Activated CD4-positive, alpha-beta T cell treated with anti-CD3 and anti-CD28 coated beads, Interleukin-2, amount 50 U/mL, for 24 hours (primary cell): ENCODE measurements at places on chromosomes 5 and 9.

GRCh38 chr9:109010746-109011145 lies 2.6 kb downstream of the CTNNAL1 start:
- DNase-seq = peak; percentile 62

- peak; percentile 21 for DNase-seq
Measured at GRCh38 chr9:19232823-19233194, 2.3 kb downstream of the DENND4C start.

GRCh38 chr5:176995896-176996767 lies 10.4 kb downstream of the UIMC1 start:
- no peak for DNase-seq

DNA sequence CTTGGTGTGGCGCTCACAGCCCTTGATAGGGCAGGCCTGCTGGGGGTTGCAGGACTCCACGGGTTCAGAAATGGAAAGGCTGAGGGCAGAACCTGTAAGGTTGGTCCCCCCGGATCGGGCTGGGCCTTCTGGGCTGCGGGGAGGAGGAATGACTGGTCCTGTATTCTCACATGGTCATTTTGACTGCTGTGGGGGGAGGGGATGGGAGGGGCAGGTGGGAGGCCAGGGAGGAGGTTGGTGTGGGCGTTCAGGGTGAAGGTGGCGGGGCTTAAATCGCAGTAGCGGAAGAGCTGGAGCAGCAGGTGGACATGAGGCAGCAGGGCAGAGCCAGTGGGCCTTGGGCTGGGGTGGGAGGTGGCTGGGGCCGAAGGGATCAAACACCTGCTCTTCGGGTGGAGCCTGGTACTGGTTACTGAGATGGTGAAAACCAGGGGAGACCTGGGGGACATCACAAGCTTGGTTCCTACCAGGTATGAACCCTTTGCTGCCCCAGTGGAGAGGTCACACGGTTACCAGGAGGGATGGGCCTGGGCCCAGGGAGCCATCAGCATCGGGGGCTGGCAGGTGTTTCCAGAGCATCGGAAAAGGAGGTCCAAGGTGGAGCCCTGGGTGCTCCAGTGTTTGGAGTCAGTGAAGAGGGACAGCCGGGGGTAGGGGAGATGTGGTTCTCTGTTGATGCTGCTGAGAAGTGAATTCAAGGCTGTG lies 1.8 kb downstream of the MRPS2 start:
- no peak for DNase-seq

GRCh38 chr9:79287708-79288290 lies 284.0 kb upstream of the TLE4 start:
- no peak for DNase-seq

- DNase-seq = peak; percentile 89
Measured at GRCh38 chr5:177455036-177455660, 8.5 kb downstream of the PRR7 start.

DNA sequence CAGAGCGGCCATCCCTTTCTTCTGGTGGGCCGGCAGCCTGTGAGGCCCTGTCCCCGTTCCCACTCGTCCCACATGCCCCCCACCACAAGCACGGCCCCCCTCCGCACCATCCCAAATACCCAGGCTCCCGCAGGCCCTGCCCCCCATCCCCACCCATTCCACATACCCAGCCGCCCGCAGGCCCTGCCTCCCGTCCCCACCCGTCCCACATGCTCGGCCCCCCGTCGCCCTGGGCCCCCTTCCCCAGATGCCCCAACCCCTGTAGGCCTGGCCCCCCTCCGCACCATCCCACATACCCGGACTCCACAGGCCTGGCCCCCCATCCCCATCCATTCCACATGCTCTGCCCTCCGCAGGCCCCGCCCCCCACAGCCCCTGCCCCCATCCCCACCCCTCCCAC lies 11.5 kb downstream of the SLC6A19 start:
- no peak for DNase-seq

GRCh38 chr5:173155912-173156311 lies 11.6 kb downstream of the BNIP1 start:
- no peak for DNase-seq

DNA sequence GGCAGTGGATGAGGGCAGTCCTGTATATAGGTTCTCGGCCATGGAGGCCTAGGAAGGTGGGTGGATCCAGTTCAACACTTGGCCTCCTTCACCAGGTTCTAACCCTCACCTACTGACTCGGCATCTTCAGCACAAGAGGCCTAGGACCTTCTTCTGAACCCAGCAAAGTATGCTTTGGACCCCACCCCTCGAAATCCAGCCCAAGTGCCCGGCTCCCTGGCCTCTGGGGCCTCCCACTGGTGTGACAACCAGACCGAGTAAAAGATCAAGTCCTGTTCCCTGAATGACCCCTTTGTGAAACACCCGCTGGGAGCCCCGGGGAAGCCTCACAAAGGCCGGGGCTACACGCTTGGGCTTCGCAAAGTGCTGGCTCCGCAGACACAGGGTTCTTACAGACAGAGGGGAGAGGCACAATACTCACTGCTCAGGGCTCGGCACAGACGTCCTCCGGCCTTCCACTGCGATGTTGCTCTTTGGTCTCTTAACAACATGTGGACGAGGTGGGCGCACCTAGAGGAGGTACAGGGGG lies 47.0 kb downstream of the CRB2 start:
- DNase-seq = no peak

GRCh38 chr9:76292246-76292645 lies 102.0 kb downstream of the RFK start:
- DNase-seq = no peak

DNA sequence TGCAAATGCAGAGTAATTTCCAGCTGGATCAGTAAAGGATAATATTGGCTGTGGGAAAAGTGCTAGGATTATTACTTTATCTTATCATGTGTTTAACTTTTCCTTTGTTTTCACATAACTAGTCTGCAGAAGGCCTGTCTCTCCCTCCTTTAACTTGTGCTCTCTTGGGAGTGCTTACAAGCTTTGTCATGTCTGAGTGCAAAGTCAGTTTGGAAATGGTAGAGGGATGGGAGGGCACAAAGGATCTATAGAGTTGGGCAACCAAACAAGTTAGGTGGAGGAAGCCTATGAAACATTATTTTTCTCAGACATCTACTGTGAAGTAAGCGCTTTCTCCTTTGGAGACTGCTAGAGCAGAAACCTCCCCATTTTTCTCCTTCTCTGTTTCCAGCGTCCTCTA lies 308.8 kb downstream of the ARHGAP26 start:
- DNase-seq = no peak

DNA sequence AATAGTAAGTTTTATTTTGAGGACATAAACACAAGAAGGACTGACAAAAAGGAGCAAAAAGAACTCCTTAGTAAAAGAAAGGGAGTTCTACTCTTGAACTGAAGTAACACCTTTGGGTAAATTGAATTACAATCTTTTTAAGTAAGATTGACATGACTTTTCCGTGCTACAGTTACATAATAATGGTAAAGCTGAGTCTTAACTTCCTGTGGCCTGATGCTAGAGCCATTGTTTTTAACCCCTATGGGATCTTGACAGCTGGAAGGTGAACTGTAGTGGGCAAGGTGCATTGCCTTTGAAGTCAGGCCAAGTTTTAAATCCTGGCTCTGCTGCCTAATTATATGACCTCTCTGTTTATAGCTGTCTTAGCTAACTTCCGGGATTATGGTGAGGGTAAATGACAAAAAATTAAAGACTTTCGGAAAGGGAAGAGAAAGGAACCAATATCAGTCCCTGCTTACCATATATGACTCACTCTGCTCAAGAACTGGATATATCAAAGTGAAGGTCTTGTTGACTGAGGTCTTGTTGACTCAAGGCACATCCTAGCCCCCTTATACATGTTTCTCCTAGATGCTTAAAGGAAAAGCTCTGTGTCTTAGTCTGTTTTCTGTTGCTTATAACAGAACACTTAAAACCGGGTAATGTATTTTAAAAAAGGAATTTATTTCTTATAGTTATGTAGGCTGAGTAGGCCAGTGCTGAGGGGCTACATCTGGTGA lies 6.8 kb downstream of the HSD17B4 start:
- DNase-seq = no peak

- DNase-seq = no peak
Measured at GRCh38 chr5:114435885-114436299, 74.0 kb downstream of the KCNN2 start.

DNA sequence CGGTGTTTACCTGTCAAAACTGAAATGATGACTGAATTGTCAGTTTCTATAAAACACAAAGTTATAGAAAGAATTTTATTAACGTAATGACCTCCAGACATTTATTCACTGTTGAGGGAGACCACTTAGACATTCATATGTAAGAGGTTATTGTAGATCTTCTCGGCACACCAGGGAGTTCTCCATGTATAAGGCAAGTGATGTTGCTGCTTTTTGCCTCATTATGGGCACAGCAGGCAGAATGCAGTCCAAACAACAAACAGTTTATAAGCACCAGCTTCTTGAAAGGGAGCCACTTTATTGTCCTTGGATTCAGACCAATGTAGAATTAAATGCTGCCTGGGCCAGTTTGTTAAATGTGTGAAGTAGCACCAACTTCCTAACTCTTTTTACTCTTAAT lies 66.7 kb downstream of the C7 start:
- DNase-seq = no peak

GRCh38 chr5:15513431-15513830 lies 13.5 kb downstream of the FBXL7 start:
- DNase-seq = no peak

DNA sequence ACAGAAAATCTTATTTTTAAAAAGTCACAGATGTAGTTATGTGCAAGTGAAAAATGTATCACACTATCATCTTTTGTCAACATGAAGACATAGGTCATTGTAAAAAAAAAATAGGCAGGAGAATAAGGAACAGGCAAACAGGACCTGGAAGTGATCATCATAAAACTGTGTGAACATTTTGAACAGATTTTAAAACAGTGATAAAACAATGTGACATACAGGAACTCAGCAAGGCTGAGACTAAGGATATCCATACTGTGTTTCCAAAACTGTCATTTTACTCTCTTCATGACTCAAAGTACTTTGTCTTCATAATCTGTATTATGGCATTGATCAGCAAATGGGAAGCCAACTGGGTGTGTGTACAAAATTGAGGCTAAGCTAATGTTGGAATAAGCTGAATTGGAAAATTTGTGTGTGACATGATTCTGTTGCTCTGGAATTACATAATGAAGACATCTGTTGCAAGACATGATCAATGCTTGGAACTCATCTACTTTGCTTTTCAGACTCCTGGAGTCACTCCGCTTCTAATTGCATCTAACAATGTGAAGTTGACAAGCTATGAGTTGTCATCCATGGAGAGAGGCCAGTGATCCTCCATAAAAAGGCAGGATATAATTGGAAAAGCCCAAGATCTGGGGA lies 978.7 kb upstream of the NUDT12 start:
- no peak for DNase-seq

DNA sequence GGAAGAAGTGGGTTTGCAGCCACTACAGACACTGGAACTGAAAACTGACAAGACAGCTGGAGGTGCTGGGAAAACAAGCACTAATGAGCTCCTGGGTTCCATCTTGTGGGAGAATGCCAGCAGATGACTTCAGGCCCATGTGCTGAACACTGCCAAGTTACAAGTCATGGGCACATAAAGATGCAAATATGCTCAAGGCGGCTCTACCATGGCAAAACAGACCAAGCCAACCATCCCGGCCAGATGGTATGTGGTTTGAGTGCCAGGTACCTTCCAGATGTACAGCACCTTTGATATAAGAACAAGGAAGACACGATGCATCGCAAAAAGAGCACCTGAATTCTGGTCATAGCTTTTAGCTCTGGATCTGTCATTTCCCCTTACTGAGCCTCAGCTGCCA lies 19.9 kb downstream of the TNFSF8 start:
- DNase-seq = no peak

DNA sequence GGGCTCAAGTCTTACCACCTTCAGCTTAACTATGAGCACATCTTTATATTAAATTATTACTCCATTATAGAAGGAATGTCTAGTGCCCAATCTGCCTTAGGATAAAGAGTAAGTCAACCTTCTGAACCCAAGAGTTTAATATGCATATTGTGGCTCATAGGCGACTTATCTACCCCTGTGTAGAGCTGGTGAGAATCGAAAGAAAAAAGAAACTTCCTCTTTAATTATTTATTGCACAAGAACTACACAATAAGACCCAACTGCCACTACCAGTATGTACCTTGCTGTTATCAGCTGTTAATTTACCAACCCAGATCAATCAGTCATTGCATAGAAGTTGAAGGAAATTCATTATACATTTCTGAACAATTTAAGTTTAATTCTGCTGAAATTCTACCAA lies 329.1 kb upstream of the SLC24A2 start:
- DNase-seq = no peak

GRCh38 chr9:124859803-124860581 lies 1.8 kb downstream of the RPL35 start:
- no peak for DNase-seq

- no peak for DNase-seq
Measured at GRCh38 chr5:54693936-54694657, 176.5 kb downstream of the SNX18 start.

DNA sequence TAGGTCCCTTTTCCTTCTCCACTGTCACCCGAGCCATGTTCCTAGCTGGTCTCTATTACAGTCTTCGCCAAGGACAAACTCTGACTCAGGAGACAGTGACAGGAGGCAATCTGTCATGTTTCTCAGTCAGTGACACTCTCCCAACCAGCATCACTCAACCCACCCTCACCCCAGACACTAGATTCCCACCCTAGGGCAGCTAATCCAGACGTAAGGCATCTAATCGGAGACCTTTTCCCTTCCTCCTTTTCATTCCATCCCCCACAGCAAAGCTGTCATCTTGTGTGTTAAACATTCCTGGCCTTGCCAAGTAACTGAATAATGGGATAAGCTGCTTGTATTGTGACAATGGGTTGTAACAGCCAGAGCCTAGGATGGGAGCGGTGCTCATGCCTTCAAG lies 95.2 kb downstream of the SNX18 start:
- DNase-seq = no peak

DNA sequence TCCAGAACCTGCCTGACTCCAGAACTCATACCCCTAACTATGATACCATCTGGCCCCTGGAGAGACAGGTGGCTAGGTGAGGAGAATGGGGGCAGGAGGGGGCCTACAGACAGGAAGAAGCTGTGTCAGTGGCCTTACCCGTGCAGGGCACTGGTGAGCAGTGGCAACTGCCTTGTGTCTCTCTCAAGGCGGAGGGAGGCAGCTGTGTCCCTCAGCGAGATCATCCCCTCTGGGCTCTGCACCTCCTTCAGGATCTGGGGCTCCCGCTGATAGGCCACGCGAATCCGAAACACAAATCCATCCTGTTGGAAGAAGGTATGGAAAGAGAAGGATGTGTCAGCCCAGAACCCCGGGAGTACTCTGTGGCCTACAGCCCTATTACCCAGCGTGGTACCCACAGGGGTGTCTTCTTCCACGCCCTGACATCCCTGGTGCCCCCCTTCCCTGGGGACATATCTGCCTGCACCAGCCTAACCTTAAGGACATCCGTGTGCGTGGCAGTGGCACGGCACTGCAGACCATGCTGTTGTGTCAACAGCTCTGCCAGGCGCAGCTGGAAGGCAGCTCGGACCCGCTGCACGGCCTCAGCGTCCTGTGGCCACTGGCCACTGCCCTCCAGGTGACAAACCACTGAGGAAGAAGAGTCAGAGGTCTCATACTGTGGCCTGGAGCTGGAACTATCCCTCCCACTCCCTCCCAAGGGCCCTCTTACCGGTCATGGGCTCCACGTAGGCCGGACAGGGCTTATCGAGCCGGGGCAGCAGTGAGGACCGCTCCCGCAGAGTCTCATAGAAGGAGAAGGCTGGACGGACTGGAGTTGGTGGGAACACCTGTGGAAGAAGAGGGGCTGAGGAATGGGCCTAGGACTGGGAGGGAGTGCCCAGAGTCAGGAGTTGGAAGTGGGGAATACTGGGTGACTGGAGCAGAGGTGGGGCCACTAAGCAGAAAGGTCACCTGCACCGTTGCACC lies 7.8 kb downstream of the NOL6 start:
- no peak for DNase-seq

- no peak for DNase-seq
Measured at GRCh38 chr5:87844449-87844848, 424.2 kb downstream of the TMEM161B start.
